Activated CD4-positive, alpha-beta T cell treated with anti-CD3 and anti-CD28 coated beads, Interleukin-2, Interleukin-4, amounts not matched to agents 100 ng/mL and 50 ng/mL, durations not matched to agents 16 hours and 8 hours (primary cell): ENCODE measurements at places on chromosomes 13 and 19.

DNA sequence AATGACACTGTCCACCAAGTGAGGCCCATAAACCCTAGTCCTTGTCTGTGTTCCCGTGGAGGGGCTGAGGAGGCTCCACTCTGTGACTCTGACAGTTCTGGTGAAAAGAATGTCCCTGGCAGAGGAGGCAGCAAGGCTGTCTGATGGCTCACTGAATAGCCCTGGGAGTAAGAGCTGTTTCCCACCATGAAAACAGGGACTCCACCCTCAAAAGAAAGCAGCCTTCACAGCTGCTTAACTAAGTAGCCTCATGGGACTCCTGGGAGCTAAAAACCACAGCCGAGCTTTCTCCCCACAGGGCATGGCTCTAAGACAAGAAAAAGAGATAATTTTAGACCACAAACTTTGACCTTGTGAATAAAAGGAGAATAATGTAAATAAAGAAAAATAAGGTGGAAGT, 135.1 kb upstream of the FRY start:
- no peak for DNase-seq

GRCh38 chr13:92574499-92574898, 652.1 kb upstream of the GPC6 start:
- DNase-seq, result no peak

GRCh38 chr13:73616861-73617260, 517.3 kb downstream of the KLF12 start:
- no peak for DNase-seq

DNA sequence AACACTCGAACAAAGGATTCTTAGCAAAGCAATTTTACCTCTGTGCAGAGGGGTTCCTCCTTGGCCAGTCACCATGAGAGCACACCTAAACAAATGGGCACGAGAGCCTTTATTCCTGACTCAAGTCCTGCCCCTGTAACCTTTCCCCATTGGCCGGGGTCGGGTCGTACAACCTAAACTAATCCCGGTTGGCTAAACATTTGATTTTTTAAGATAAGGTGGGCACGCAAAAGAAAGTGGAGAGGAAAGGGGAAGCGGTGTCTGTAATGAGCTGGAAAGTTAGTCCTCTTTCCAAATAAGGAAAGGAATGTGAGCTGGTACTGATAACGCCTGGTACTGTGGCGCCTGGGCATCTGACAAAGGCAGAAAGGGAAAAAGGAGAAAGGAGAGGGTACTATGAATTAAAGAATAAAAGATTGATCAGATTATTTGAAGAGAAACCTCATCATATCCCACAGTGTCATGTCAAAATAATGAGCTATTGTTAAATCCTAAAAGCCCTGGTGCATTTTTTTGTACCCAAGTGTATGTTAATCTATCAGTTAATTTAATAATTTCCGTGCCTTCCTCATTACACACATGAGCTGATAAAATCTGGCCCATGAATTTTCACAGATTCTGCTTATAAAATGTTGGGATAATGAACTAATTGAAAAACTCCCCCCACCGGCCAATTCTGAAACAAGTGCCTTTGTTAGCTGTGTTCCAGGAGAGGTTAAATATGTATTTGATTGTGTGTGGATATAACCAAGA, 335.7 kb downstream of the RFC3 start:
- DNase-seq, result no peak

GRCh38 chr13:75797239-75797638, 161.1 kb downstream of the LMO7 start:
- no peak for DNase-seq

DNA sequence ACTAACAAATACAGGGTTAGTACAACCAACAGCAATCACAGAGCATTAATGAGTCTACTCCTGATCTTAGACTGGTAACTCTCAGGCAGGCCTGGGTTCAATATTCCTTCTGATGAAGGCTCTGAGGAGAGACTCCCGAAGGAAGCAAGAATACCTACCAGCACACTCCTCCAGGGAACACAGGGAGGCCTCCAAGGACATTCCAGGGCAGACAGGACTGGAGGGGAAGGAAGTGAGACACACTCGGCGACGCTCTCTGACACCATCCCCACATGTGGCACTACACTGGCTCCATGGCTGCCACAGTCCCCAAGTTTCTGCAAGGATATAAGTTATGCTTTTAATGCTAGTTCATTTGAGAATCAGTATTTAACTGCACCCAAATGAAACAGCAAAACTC, 20.1 kb downstream of the THSD1 start:
- no peak for DNase-seq
